ENCODE measurements at places on chromosomes 11 and 22.
A peak's percentile ranks its signal among the peaks of the same experiment; 100 is the strongest.

DNA sequence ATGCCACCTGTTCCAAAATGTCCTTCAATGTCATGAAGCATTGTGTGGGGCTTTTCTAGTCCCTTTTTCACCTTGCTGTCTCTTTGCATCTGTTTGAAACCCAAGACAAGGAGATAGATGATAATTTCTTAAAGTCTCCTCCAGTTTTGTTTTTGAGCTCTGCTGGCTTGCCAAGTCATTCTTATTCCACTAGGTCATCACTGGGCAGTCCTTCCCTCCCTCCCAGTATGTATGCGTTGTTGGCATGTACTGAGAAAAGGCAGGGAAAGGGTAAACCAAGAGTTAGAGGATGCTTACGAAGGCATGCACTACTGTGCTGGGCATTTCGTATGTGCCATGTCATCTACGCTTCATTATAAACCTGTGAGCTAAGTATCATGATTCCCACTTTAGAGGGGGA, 78.6 kb downstream of the PARVA start:
- DNase-seq, result no peak

GRCh38 chr22:24812950-24813775, 7.2 kb downstream of the SGSM1 start:
- DNase-seq, result no peak

DNA sequence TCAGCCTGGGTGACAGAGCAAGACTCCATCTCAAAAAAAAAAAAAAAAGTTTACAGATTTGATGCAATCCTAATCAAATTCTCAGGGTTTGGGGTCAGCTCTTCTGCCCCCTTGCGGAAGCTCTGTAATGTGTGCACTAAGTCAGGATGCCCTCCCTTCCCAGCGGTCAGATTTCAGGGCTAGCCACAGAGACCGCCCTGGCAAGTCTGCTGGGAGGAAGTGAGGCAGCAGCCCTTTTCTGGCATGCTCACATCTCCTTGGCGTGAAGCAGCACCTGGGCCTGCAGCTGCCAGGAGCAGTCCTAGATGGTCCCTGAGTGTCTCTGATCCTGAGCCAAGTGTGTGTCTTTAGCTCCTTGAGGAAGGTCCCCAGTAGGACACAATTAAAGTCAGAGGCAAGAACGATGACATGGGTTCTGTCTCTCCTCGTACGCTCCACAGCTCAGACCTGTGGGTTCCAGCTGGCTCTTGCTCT, 10.9 kb upstream of the APOBEC3C start:
- peak; percentile 58 for DNase-seq

GRCh38 chr11:130905512-130905911, 10.8 kb downstream of the SNX19 start:
- no peak for DNase-seq

DNA sequence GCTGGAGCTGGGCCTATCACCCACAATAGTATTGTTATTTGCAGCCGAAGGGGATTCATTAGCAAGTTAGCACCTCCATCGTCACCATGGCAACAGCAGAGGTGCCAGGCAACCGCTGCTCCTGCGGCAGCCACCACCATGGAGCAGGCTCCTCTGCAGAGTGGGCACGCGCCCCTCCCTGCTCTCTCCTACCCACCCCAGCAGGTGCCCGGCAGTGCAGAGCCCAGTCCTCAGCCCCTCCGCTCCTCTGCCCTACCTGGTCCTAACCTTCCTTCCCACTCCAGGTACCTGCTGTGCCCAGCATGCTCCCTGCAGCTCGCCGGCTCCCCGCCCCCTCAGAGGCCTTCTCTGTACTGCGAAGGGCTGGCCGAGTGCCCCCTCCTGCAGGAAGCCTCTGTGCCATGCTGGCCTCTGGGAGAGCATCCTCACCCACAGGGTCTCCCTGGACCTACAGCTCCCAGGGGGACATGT, 3.6 kb downstream of the DUSP8 start:
- no peak for DNase-seq

- DNase-seq, result no peak
These were observed 759 bp downstream of the CPT1A start for GRCh38 chr11:68840661-68841653.

DNA sequence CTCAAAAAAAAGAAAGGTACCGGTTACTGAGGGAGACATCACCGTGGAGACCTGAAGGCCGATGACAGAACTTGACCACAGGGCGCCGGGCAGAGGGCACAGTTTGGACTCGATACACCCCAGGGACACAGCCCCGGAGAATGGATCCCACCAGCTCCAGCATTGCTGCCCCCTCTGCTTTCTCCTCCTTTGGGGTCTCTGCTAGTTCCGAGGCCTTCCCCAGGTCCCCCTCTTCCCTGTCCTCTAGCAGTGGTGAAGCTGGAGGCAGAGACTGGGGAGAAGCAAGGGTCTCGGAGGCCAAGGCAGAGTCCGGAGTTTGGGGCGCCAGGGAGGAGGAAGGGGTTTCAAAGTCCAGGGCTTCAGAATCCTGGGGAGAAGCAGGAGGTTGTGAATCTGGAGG, 4.8 kb upstream of the EEF1G start:
- DNase-seq, result no peak

GRCh38 chr11:94803491-94803890, 35.3 kb downstream of the AMOTL1 start:
- no peak for DNase-seq

DNA sequence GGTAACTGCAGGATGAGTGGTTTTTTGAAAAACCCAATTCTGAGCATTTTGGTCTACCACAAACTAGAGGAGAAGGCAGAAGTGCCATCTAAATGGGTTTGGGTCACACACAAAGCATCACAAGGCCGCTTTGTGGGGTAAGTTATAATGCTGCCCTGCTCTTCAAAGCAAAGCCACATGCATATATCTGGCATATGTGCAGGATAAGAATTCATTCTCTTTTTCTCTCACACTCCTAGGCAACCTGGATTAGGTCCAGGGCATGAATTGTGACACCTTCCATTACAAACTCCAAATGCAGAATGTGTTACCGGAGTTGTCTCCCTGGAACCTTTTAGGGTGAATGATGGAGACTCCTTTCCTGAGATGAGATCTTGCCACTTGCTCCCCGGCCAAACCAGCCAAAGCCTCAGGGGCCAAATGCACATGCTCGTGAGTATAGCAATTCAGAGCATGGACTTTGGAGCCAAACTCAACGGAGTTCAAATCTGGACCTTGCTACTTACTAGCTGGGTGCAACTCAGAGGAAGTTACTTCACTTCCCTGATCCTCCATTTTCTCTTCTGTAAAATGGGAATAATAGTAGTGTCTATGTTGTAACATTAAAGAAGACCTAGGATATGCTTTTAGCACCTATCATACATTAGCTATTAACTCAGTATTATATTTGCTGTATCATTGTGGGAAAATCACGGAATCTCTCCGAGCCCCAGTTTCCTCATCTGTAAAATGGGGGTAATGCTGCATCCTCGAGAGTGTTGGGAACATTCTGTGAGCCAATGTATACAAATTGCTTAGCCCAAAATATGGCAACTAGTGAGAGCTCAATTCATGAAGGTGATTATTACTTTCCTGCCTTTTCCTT, 96.6 kb downstream of the COMMD9 start:
- DNase-seq, result no peak

GRCh38 chr11:39345834-39346442, 2113.5 kb downstream of the LRRC4C start:
- DNase-seq, result no peak

GRCh38 chr11:134630861-134631260, 218.8 kb upstream of the B3GAT1 start:
- no peak for DNase-seq

GRCh38 chr11:102448869-102449224, 3.7 kb downstream of the TMEM123 start:
- no peak for DNase-seq

All from T-helper 1 cell (primary cell).